ENCODE measurements at places on chromosomes 6 and 20.

DNA sequence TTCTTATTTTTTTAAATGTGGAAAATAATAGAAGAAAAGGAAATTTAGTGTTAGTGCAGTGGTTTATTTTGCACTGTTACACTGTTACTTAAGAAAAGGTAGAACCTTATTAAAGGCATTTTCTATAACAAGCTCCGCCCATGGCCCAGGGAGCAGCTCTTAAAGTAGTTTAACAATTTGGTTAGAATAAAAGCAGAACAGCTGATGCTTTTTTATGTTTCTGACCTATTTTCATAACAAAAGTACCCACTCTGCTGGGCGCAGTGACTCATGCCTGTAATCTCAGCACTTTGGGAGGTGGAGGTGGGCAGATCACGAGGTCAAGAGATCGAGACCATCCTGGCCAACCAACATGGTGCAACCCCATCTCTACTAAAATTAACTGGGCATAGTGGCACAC, 32.6 kb downstream of the DSTN start:
- H3K36me3 ChIP-seq, result peaks cover 63% of the 10 kb centered on the region
- no peaks in the 10 kb centered on the region for H3K27me3 ChIP-seq
- DNase-seq, result no peak
- peaks cover 80% of the 10 kb centered on the region for H3K4me1 ChIP-seq
- H3K4me3 ChIP-seq, result peak overlapping the region; percentile 8

DNA sequence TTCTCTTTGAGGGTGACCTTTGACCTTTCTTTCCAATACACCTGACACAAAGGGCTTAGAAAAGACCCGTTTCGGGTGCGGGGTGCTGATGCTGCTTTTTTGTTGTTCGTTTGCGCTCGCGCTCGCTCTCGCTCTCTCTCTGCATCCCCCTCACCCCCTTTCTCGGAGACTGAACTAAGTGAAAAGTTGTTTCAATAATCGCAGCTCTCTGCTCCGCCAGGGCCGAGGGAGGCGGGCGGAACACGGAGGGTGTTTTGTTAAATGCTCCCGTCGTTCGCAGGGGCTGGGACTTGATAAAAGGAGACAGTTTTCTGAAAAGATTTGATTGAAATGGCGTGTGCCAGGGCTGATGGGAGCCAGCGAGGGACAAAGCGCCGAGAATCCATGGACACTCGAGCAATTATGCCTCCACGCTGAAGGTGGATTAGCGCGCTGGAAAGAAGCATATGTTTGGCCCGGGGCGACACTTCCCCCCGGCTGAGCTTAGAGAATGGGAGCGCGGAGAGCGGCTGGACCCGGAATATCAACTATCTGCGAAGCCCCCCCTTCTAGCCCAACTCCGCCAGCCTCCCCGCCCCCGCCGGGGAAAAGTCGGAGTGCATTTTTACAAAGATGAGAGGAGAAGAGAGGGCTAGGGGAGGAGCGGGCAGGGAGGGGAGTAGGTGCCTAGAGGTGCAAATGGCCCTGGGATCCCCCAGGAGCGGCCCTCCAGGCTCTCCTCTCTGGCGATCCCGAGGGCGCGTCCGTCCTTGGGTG, 25.0 kb downstream of the TFAP2A start:
- H3K27me3 ChIP-seq, result peaks cover 100% of the 10 kb centered on the region
- no peak overlapping the region for H3K4me3 ChIP-seq
- H3K36me3 ChIP-seq, result no peaks in the 10 kb centered on the region
- peaks cover 4% of the 10 kb centered on the region for H3K4me1 ChIP-seq
- H3K27ac ChIP-seq, result no peak overlapping the region

GRCh38 chr6:150456466-150456865, 87.7 kb downstream of the IYD start:
- DNase-seq, result no peak
- H3K27ac ChIP-seq, result no peak overlapping the region
- H3K27me3 ChIP-seq, result no peaks in the 10 kb centered on the region

DNA sequence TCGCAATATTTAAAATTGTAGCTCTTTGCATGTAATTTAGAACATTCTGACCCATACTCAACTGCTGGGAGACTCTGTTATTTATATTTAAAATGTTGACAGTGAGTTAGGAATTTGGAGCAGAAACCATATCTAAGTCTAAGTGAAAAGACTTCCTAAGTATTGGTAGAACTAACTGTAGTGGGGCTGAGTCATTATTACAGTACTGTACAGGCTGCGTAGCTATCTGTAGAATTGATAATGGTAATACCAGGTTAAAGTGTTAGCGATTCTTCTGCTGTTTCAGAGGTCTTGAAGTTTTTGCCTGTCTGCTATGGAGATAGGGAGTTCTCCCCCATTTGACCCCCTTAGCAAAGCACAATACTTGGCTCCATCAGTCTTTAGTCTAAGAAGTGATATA, 3.6 kb downstream of the TOP1 start:
- no peak overlapping the region for H3K4me3 ChIP-seq
- no peak overlapping the region for H3K27ac ChIP-seq
- H3K36me3 ChIP-seq, result no peaks in the 10 kb centered on the region
- no peaks in the 10 kb centered on the region for H3K27me3 ChIP-seq

- H3K27me3 ChIP-seq, result no peaks in the 10 kb centered on the region
- DNase-seq, result no peak
- peak overlapping the region; percentile 80 for H3K27ac ChIP-seq
- peak overlapping the region; percentile 74 for H3K4me3 ChIP-seq
- no peaks in the 10 kb centered on the region for H3K4me1 ChIP-seq
Observed at GRCh38 chr20:43513372-43513930, 6.0 kb downstream of the L3MBTL1 start.

- H3K27ac ChIP-seq, result no peak overlapping the region
- no peaks in the 10 kb centered on the region for H3K36me3 ChIP-seq
- no peak overlapping the region for H3K4me3 ChIP-seq
Observed at GRCh38 chr6:85650606-85651005, 7.9 kb upstream of the SYNCRIP start.
